Bone marrow (tissue), 2 donors: ENCODE measurements at places on chromosomes 1 and 21.
A peak's percentile ranks its signal among the peaks of the same experiment; 100 is the strongest.

GRCh38 chr1:9867408-9868243, 42.4 kb downstream of the CTNNBIP1 start:
- DNase-seq = peak; percentile 67

- DNase-seq = peak; percentile 50
These were observed 52.6 kb downstream of the S100B start for GRCh38 chr21:46552274-46552673.

- no peak for DNase-seq
These were observed 173.2 kb downstream of the SIPA1L2 start for GRCh38 chr1:232456714-232457113.

GRCh38 chr1:82343381-82343780, 542.6 kb downstream of the ADGRL2 start:
- DNase-seq = no peak

DNA sequence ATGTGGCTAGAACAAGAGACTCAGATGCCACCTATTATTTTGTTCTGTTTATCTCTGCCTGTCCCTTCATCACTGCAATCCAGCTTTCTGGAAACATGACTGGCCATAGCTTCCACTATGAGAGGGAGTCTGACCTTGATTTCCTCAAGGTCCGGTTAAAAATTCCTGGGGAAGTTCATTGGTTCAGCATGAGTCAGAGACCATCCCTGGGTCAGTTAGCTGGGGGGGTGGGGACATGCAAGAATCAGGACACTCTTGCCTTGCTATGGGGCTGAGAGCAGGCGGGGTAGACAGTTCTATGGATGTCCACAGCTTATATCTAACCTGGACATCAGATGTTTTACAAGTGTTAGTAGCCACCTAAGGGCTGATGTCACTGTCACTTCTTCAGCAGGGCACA, 81.1 kb downstream of the TENT5C start:
- DNase-seq = no peak

GRCh38 chr1:151920149-151920548, 10.8 kb upstream of the THEM4 start:
- no peak for DNase-seq

DNA sequence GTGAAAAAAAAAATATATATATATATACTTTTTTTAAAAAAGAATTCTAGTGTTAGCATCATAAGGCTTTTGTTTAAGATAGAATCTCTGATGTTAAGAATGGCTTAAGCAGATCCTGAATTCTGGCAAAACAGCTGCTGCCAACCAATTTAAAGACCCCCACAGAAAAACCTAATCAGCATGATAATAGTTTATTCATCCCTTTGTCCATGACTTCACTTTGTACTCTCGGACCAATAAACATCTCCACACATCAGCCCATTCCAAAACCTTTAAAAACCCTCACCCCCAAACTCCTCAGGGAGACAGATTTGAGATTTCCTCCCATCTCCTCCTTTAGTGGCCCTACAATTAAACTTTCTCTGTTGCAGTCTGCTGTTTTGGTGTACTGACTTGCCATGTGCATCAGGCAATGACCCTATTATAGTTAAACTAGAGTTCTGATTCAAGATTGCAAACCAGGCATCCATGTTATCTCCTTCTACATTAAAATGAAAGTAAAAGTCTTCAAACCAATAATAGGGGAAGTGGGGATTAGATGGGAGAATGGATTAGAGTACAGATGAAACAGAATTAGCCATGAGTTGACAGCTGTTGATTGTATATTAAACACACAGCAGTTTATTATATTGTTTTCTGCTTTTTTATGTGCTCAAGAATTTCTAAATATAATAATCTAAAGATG, 9.8 kb upstream of the PHTF1 start:
- DNase-seq = peak; percentile 55

- no peak for DNase-seq
These were observed 2.8 kb downstream of the ITPKB start for GRCh38 chr1:226736001-226736907.

DNA sequence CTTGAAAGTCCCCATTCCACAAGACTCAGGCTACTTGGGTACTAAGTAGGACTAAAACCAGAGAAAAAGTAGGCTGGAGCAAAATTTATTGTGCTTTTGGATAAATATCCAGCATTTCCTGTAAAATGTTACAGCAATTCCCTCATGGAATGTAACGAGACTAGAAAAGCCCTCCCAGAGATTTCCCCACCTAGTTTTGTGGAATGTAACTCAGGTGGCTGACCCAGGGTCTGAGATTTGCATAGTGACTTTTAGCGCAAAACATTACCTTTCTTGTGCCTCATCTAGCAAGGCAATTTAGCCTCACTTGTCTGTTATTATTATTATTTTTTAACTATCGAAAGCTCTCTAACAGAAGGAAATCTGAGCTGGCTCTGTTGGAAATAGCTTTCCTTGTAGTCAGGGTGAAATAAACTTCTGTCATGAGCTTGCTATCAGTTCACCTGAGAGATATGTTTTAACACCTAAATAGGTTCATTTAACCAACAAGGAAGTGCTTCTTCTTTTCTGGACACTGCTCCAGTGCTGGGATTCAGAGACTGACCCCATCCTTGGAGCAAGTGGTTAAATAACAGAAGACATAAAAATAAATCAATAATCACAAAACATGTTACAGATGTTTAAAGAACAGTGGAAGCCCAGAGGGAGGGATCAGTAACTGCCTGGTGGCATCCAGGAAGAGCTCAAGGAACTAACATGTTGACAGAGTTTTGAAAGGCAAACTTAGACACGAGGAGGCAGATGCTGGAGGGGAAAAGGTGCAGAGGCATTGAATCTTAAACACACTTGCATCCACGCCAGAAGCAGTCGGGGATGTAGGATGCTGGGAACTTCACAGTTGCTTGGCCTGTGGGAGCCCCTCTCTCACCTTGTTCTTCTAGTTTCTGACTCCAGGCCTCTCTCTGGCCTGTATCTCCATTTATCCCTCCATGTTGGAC, 68.3 kb upstream of the RHOU start:
- no peak for DNase-seq
